ENCODE measurements at places on chromosomes 4 and X.

DNA sequence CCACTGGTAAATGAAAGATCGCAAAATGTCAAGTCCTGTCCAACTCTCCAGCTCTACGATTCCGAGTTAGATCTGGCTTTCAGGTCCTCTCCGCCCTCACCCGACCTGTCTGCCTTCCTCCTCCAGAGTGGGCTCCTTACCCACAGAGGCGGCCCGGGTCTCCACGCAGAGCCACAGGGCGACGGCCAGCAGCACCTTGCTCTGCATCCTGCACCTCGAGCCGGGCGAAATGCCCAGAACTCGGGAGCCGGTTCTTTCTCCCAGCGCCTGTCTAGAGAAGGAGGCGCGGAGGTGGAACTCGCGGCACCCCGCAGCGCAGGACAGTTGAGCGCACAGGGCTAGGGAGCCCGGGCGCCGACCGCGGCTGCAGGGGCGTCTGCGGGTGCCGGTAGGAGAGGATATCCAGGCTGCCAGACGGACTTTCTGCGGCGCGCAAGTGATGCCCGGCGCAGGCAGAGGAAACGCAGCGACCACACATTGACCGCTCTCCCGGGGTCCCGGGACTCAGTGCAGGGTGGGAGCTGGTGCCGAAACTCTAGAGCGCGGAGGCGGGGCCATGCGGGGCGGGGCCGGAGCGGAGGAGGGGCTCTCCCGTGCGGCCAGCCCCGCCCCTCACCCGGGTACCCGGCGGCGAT lies at the start of gene KDR:
Gene KDR, minus strand, starts transcription at position 509 of the 635 bp plus-strand sequence. Its CDS starts 302 bp downstream, at position 207.
- no peak for DNase-seq

- no peak for DNase-seq
These were observed 252.3 kb upstream of the PSAPL1 start for GRCh38 chr4:7687006-7687405.

GRCh38 chr4:125062115-125063050 lies 252.4 kb upstream of the FAT4 start:
- no peak for DNase-seq

GRCh38 chr4:17809667-17810066 lies 890 bp downstream of the DCAF16 start:
- DNase-seq = no peak

DNA sequence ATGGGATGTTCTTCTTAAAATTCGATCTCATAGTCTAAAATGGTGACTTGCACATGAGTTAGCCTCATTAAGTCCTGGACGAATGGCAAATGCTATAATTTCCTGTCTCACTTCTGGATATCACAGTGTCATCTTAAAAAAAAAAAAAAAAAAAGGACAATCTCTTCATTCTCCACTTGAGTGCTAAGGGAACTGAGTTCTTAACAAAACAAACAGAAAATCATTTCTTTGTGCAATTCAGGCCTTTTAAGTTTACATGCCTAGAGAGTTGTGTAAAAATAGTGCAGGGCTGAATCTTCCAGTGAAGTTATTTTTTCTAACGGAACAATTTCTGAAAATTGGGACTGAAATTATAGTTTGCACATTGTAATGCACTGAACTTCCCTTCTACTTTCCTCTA lies 122.8 kb upstream of the FAT1 start:
- no peak for DNase-seq

DNA sequence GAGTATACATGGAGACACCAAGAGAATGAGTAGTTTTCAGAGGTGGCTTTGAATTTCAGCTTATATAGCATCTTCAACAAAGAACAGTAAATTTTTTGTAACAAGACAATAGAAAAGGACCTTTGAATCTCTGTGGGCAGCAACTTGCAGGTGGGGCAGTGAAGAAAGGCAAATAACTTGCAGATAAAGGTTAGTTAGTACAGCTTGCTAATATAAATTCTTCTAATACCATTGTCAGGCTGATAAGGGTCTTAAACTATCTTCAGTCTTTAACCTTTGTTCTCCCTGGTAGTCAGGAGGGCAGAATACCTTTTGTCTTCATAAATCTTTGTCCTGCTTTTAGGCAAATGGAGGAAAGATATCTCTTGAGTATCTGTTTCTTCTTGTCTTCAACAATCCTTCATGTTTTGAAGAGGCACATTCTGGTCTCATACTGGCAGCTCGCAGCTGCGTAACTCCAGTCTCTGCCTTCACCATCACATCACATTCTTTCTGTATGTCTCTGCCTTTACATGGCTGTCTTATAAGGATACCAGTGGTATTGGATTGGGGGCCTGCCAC lies 16.0 kb downstream of the ANXA3 start:
- no peak for DNase-seq

- DNase-seq = no peak
These were observed 36.0 kb downstream of the CXCL8 start for GRCh38 chr4:73776321-73776729.

DNA sequence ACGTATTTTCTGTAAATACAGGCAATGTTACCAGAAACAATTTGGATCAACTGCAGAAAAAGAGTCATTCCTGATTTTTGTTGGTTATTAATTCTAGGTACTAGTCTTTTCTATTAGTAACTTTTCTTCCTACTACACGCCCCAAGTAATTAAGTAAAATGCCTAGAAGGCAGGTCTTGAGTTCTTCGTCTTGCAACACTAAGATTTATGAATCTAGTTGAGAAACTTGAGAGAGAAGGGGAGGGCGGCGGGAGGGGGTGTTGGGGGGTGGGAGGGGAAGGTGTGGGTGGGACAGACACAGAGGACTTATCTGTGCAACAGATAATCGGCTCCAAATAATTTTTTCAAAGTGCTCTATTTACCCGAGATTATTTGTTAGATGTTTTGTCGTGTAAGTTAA lies 3.0 kb downstream of the RAP2C start:
- no peak for DNase-seq

All from stimulated activated CD4-positive, alpha-beta T cell treated with anti-CD3 and anti-CD28 coated beads, TNF-alpha, amount 100 ng/mL, for 4 hours (primary cell).